ENCODE measurements at places on chromosomes 12 and 14. TPM values are rescaled to one million over a fixed set of nuclear protein-coding genes. Genes with fewer than 3 reads are reported as not detected.

The NPAS3 gene
- total RNA-seq: not detected

The AICDA gene
- total RNA-seq: not detected

GRCh38 chr14:89537911-89538310, 120.9 kb upstream of the FOXN3 start:
- no peak for DNase-seq
- no peak overlapping the region for H3K27ac ChIP-seq
- H3K36me3 ChIP-seq: peaks cover 44% of the 10 kb centered on the region
- H3K4me1 ChIP-seq: peaks cover 20% of the 10 kb centered on the region

DNA sequence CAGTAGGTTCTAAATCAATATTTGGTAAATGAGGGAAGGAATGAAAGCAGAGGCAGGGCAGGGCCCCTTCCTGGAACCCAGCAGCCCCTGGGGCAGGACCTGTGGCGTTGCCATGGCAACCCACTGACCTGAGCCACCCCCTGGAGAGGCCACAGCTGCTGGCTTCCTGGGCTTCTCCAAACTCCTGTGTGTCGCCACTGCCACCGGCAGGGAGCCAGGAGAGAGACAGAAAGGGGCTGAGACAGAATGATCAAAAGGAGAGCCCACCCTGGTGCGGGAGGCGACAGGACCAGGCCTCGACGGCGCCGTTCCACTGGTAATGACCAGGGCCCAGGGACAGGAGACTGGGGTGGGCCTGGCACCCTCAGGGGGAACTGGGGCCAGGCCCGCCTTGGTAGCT, 18.2 kb downstream of the RFX4 start:
- no peak for DNase-seq
- no peaks in the 10 kb centered on the region for H3K4me1 ChIP-seq
- no peak overlapping the region for H3K27ac ChIP-seq
- no peak overlapping the region for H3K4me3 ChIP-seq
- H3K36me3 ChIP-seq: no peaks in the 10 kb centered on the region
- H3K27me3 ChIP-seq: peaks cover 23% of the 10 kb centered on the region
